Aorta (tissue), 5 donors: ENCODE measurements at places on chromosomes 6 and 20.

GRCh38 chr6:131282365-131282764 is 147.1 kb downstream of the AKAP7 start:
- H3K4me1 ChIP-seq, result no peaks in the 10 kb centered on the region
- no peak overlapping the region for H3K27ac ChIP-seq
- H3K27me3 ChIP-seq, result no peaks in the 10 kb centered on the region
- no peaks in the 10 kb centered on the region for H3K36me3 ChIP-seq
- no peak overlapping the region for H3K4me3 ChIP-seq
- DNase-seq, result no peak

DNA sequence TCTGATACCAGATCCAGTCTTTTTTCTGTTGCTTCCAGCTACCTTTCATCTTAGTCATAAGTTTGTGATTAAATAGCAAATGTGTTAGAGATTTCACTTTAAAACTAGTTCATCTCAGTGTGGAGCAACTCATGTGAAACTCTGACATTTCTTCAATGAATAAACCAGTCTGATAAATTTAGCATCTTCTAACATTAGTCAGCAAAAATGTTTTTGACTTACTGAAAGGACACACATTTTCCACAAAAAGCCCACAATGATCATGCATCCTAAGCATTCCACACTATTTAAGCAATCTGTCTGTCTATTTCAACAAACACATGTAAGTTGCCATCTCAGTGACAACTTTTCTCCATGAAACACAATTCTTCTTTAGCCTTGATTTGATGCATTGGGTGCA is 222.2 kb upstream of the SLC35B3 start:
- no peaks in the 10 kb centered on the region for H3K27me3 ChIP-seq
- H3K4me1 ChIP-seq, result no peaks in the 10 kb centered on the region
- H3K27ac ChIP-seq, result no peak overlapping the region
- no peak overlapping the region for H3K4me3 ChIP-seq
- no peaks in the 10 kb centered on the region for H3K36me3 ChIP-seq
- no peak for DNase-seq

GRCh38 chr6:29564875-29565274 is 5.3 kb upstream of the UBD start:
- H3K4me3 ChIP-seq, result no peak overlapping the region
- DNase-seq, result no peak
- no peaks in the 10 kb centered on the region for H3K27me3 ChIP-seq
- no peaks in the 10 kb centered on the region for H3K36me3 ChIP-seq
- no peak overlapping the region for H3K27ac ChIP-seq

DNA sequence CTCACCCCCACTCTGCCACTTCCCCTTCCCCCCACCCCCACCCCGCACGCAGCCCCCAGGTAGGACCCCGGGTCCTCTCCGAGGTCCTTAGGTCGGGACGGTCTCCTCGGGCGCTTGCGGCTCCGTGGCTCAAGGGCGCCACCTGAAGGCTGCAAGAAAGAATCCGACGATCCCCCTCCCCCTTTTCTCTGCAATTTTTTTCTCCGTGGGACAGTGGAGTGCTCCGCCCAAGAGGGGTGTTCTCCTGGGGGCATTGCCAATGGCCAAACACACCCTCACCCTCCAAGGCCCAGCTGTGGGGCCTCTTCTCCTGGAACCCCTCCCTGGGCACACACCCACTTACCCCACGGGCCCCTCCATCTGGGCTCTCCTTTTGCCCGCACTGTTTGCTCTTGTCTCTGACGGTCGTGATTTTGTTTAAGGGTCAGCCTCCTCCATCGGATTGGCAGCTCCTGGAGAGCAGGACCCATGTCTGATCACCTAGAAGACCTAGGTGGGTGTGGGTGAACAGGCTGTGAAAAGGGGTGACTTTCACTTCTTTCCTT is 1.1 kb upstream of the TMEM74B start:
- DNase-seq, result no peak
- no peak overlapping the region for H3K27ac ChIP-seq
- H3K4me3 ChIP-seq, result no peak overlapping the region
- H3K36me3 ChIP-seq, result no peaks in the 10 kb centered on the region
- H3K4me1 ChIP-seq, result no peaks in the 10 kb centered on the region

DNA sequence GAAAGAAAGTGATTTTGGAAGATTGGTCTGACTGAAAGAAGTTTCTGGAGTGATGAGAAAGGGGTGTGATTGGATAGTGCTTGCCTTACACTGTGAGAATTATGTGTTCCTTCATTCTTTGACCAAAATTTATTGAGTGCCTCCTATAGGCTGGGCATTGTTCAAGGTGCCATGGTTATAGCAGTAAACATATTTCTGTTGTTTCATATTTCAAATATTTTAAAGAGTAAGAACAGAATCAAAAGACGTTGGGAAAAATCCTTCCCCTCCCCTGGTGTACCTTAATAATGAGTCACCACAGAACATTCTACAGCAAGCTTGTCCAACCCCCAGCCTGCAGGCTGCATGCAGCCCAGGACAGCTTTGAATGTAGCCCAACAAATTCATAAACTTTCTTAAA is 78.6 kb downstream of the GCLC start:
- H3K27ac ChIP-seq, result no peak overlapping the region
- H3K4me1 ChIP-seq, result no peaks in the 10 kb centered on the region
- no peak for DNase-seq
- H3K4me3 ChIP-seq, result no peak overlapping the region
- H3K36me3 ChIP-seq, result no peaks in the 10 kb centered on the region

GRCh38 chr6:169190970-169191369 is 62.7 kb downstream of the THBS2 start:
- no peaks in the 10 kb centered on the region for H3K36me3 ChIP-seq
- DNase-seq, result no peak
- peaks cover 1% of the 10 kb centered on the region for H3K4me1 ChIP-seq
- H3K27ac ChIP-seq, result peak overlapping the region; percentile 99
- no peak overlapping the region for H3K4me3 ChIP-seq

DNA sequence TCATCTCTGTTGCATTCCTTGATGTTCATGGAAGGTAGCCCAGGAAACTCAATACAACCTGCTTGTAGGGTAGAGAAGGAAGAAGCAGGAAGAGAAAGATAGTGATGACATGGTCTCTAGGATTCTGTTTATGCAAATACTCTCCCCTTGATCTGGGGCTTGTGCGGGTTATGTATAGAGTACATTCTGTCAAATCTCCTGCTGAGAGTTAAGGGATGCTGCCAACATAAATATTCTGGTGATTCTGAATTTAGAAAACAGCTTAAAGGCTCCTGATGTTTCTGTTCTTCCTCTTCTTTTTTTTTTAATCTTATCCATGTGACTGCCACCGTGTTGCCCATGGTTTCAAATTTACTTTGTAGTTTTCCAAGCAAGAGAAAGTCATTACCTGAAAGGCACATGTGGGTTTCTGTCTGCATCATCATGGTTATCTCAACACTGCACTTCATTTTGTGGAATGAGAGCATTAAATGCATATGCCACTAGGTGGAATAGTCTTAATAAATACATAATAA is 150.6 kb downstream of the RPS12 start:
- no peaks in the 10 kb centered on the region for H3K27me3 ChIP-seq
- no peaks in the 10 kb centered on the region for H3K36me3 ChIP-seq
- DNase-seq, result no peak
- no peak overlapping the region for H3K27ac ChIP-seq
- no peaks in the 10 kb centered on the region for H3K4me1 ChIP-seq
- H3K4me3 ChIP-seq, result no peak overlapping the region

- no peaks in the 10 kb centered on the region for H3K4me1 ChIP-seq
- H3K36me3 ChIP-seq, result no peaks in the 10 kb centered on the region
- peak; percentile 77 for DNase-seq
- peak within 1 kb of the TSS; percentile 79 for H3K4me3 ChIP-seq
Observed at GRCh38 chr6:99349171-99350141, at the start of gene FAXC. Gene FAXC (minus strand): TSS chr6:99349674. CDS start chr6:99349372, 302 bp downstream.

- no peaks in the 10 kb centered on the region for H3K36me3 ChIP-seq
- H3K4me3 ChIP-seq, result no peak overlapping the region
- no peak overlapping the region for H3K27ac ChIP-seq
- DNase-seq, result no peak
Observed at GRCh38 chr6:148713921-148714320, 32.9 kb upstream of the UST start.

- no peak overlapping the region for H3K27ac ChIP-seq
- H3K27me3 ChIP-seq, result no peaks in the 10 kb centered on the region
- H3K4me3 ChIP-seq, result no peak overlapping the region
- H3K36me3 ChIP-seq, result no peaks in the 10 kb centered on the region
Observed at GRCh38 chr6:161396539-161396938, 122.7 kb upstream of the AGPAT4 start.

GRCh38 chr20:41716911-41717310 is 98.7 kb upstream of the CHD6 start:
- no peaks in the 10 kb centered on the region for H3K36me3 ChIP-seq
- no peak for DNase-seq
- H3K4me3 ChIP-seq, result no peak overlapping the region
- H3K4me1 ChIP-seq, result no peaks in the 10 kb centered on the region

- peak; percentile 68 for DNase-seq
- H3K36me3 ChIP-seq, result peaks cover 9% of the 10 kb centered on the region
- no peaks in the 10 kb centered on the region for H3K27me3 ChIP-seq
- no peak overlapping the region for H3K4me3 ChIP-seq
- H3K27ac ChIP-seq, result no peak overlapping the region
- H3K4me1 ChIP-seq, result no peaks in the 10 kb centered on the region
Observed at GRCh38 chr20:35560105-35560511, 18.2 kb downstream of the ERGIC3 start.

- no peaks in the 10 kb centered on the region for H3K4me1 ChIP-seq
- no peaks in the 10 kb centered on the region for H3K27me3 ChIP-seq
- no peaks in the 10 kb centered on the region for H3K36me3 ChIP-seq
- H3K27ac ChIP-seq, result no peak overlapping the region
- peak; percentile 55 for DNase-seq
- no peak overlapping the region for H3K4me3 ChIP-seq
Observed at GRCh38 chr6:3309391-3310050, 50.8 kb downstream of the PSMG4 start.

GRCh38 chr20:50568549-50568942 is 58.4 kb downstream of the PTPN1 start:
- H3K4me1 ChIP-seq, result peaks cover 3% of the 10 kb centered on the region
- H3K4me3 ChIP-seq, result no peak overlapping the region

DNA sequence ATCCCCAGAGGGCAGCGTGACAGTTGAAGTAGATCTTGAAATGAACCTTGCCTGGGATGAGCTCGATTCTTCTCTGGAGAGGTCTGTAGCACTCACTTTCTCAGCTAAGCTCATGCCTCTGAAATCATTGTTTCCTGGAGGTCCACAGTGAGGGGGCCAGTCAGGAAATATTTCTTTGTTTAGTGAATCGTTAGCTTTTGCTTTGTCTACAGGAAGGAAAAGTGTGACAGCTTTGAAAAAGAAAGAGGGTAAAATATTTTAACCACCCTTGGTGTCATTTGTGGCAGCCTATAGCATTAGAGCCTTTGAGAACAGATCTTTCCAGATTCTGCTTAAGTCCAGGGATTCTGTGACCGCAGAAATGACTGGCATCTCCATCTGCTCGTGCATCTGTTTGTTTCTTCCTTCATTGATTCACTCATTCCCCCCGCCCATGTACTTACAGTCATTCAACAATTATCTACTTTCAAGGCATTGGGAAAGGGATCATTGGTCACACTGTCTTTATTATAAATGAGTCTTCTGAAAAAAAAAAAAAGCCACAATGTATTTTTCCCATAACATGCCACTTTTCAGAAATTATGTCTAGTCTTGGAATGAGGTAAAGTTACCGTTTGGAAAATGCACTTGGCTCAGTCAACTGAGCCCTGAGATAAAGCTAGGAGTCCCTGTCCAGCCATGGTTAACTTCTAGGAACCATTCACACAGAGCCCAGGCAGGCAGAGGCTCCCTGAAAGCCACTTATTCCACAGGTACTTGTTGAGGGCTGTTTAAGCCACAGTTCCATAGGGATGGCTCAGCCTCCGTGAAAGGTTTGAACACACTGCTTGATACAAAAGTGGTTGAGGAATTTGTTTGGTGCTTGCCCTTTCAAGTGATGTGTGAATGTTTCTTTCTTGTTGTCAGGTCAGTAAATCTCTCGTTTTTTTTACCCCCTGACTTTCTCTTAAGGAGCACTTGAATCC is 86.0 kb downstream of the TIAM2 start:
- no peak for DNase-seq
- H3K4me1 ChIP-seq, result peaks cover 2% of the 10 kb centered on the region
- no peak overlapping the region for H3K4me3 ChIP-seq
- no peak overlapping the region for H3K27ac ChIP-seq

- H3K36me3 ChIP-seq, result no peaks in the 10 kb centered on the region
- no peak overlapping the region for H3K27ac ChIP-seq
- no peak for DNase-seq
- no peak overlapping the region for H3K4me3 ChIP-seq
- no peaks in the 10 kb centered on the region for H3K27me3 ChIP-seq
- no peaks in the 10 kb centered on the region for H3K4me1 ChIP-seq
Observed at GRCh38 chr6:6411115-6411514, 90.7 kb upstream of the F13A1 start.

GRCh38 chr6:34359418-34360158 is 32.9 kb downstream of the NUDT3 start:
- no peak for DNase-seq
- H3K36me3 ChIP-seq, result no peaks in the 10 kb centered on the region

DNA sequence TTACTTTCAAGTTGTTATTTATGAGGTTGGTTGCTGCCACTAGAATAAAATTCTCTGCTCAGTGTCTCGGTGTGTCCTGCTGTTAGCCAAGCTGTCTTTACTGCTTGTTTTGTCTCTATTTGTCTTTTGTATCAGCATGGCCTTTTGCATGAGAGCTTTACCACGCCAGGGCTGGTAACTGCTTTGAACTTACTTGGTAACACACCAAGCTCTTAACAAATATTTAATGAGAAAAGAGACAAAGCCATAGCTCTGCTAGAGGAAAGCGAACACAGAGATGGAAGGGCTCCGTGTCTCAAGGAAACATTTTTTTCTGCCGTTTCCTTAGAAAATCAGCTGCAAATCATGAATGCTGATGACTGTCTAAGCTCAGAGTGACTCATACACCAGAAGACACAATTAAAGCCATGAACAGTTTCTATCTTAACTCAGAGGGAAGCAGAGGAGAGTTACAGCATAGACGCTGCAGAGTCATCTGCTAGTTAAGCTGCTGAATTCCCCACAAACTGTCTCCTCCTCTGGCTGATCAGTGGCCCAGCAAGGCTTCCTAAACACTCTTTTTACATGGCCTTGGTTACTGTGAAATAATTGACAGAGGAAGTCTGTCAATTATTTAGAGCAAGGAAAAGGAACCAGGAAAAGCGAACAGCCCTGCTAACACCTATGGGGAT is 44.8 kb downstream of the AGPAT4 start:
- H3K4me3 ChIP-seq, result no peak overlapping the region
- peaks cover 5% of the 10 kb centered on the region for H3K4me1 ChIP-seq
- DNase-seq, result no peak
- no peaks in the 10 kb centered on the region for H3K36me3 ChIP-seq
- no peak overlapping the region for H3K27ac ChIP-seq
- H3K27me3 ChIP-seq, result no peaks in the 10 kb centered on the region

DNA sequence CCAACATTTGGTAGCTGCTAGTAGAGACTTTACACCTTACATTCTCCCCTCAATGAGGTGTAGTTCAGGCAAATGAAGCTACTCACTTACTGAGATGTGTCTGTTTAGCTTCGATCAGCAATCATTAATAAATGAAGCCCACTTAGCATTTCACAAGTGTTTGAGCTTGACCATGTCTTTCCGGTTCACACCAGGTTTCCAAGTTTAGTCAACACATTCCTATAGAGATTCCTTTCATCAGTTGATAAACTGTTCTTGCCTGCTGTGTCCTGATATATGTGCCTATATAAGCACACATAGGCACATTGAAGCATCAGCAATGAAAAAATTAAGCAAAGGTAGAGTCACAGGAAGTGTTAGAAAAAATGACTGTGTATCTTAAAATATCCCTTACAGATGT is 150.0 kb downstream of the BTBD3 start:
- no peak for DNase-seq
- H3K27ac ChIP-seq, result no peak overlapping the region
- H3K4me1 ChIP-seq, result no peaks in the 10 kb centered on the region
- no peaks in the 10 kb centered on the region for H3K27me3 ChIP-seq
- no peaks in the 10 kb centered on the region for H3K36me3 ChIP-seq
